ENCODE measurements at places on chromosomes 11 and 22. TPM values are rescaled to one million over a fixed set of nuclear protein-coding genes. Genes with fewer than 3 reads are reported as not detected.

DNA sequence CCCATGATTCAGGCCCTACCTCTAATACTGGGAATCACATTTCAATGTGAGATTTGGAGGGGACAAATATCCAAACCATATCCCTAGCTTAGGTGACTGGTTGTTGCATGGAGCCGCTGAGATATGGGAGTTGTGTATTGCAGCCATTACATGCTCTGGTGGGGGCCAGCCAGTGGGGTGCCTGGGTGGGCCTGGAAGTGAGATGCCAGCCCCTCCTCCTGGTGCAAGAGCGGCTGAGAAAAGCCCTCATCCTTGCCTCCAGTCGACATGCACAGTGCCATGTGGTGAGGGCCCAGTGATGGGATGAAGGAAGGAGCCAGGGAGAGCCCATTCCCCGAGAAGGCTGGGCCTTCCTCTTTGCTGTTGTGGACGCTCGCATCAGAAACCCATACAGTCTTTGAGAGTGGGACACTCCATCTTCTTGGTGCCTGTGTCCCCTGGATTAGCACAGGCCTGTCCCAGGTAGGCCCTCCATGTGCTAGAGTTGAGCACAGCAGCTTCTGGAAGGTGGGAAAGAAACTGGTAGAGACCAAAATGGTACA is 1043.0 kb downstream of the TBC1D22A start:
- DNase-seq, result no peak

GRCh38 chr11:46457021-46457420 is 65.4 kb upstream of the CHRM4 start:
- no peak for DNase-seq

SCT gene
- 2.1 TPM for polyA plus RNA-seq

DNA sequence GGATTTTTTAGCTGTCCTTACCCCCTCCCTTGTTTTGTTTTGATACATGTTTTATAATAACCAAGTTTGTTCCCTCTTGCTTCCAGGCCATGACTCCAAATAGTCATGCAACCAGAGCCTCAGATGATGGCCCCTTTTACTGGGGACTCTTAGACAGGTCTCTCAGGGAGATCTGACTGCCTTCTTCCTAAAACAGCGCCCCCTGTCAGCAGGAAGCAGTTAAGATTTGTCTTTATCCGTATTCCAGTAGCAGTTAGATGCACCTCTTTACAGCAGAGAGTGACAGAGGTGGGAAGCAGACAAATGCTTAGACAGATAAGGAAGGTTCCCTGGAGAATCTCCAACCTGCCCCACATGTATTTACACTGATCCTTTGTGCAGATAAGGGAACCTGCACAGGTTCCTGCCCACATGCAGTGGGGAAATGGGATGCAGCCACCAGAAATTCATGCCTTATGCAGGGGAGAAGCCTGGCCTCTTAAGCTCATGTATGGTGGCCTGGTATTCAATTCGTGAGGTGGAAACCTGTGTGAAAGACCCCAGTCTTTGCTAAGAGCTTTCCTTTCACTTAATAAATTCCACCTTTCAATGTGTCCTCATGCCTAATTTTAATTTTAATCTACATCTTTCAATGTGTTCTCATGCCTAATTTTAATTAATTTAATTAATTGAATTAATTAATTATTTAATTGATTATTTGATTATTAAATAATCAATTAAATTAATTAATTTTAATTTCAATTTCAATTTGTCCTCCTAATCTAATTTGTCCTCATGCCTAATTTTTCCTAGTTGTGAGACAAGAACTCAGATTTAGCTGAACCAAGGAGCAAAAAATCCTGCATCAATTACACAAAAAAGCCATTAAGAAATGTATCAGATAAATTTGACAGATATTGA is 11.5 kb upstream of the GLYAT start:
- no peak for DNase-seq

OR11H1 gene
- not detected for polyA plus RNA-seq

SLC1A2 gene
- polyA plus RNA-seq, result 0.46 TPM

DNA sequence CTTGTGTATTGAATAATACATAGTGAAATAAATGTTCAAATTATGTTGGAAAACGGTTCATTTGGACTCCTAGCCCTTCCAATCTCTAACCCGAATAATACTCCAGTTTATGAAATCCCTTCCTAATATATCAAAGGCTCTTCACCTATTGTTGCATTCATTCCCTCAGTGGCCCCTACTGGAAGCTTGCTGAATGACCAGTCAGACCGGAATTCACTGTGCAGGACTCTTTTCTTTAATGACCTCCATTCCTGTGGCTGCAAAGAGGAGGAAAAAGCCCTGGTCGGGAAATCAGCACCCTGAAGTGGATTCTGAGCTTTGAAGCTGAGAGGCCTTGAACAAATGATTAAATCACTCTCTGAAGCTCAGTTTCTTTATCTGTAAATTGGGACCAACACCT is 19.1 kb upstream of the RCN1 start:
- DNase-seq, result no peak

- DNase-seq, result no peak
Measured at GRCh38 chr22:37420686-37421467, 6.4 kb downstream of the ELFN2 start.
